ENCODE measurements at places on chromosomes 12 and 14.

GRCh38 chr12:109946505-109946904, 46.4 kb downstream of the TCHP start:
- DNase-seq = peak; percentile 63

GRCh38 chr12:77591959-77592743, 238.5 kb upstream of the NAV3 start:
- DNase-seq = no peak

GRCh38 chr12:122058549-122059149, 19.9 kb upstream of the MLXIP start:
- DNase-seq = no peak

GRCh38 chr12:131759176-131759575, 48.3 kb downstream of the SFSWAP start:
- DNase-seq = no peak

DNA sequence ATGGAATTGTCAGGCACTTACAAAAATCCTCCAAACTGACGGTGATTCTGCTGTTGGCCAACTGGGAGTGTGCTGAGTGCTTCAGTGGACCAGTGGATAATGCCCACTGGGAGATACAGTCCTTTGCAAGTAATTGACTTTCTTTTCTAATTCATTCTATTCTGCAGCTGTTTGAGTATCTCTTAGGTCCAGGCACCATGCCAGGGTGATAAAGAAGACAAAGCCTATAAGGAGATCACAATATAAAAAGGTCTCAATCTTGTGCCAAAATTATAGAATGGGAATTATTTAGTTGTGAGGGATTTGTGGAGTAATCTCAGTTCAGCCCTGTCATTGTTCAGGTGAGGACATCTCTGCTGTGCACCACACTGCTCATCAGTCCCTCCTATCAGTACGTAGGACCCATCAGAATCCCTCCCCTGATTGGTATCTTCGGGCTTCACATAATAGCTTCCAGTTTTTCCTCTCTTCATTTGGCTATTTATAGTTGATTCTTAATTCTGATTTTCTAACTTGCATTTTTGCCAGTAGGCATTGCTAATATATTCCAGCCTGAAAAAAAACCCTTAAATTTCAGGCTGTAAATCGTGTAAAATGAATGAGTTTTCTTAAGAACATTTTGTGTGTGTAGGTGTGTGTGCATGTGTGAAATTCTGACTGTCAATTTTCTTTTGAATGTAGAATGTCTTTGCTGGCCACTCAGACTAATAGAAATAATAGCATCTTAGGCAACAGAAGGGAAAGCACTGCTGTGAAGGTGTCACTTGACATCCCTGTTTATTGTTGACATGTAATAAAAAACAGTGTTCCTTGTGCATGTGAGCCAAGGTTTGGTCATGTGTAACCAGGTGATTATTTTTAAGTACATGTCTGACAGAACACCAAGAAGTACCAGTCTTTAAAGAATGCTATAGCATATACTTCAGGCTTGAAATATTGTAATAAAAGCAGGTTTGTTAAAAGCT, 457.6 kb upstream of the RGS6 start:
- no peak for DNase-seq

DNA sequence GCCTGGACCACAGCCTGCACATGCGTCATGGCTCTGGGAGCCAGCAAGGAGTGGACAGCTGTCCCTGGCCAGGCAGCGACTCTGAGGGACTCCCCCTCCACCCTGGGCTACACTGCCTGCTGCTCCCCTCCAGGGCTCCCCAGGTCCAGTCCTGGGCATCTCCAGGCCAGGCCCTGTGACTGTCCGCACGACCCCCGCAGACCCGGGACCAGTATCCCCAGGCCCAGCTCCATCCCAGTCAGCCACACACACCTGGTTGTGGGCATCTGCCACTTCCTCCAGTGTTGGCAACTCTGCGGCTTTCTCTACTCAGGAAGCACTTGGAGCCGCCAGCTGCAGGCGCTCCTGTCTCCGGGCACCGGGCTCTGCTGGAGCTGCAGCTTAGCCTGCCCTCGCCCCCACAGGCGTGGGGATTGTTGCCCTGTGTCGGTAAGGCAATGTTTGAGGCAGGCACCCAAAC, 2.4 kb downstream of the ULK1 start:
- no peak for DNase-seq

- no peak for DNase-seq
Observed at GRCh38 chr14:63474111-63474510, 69.1 kb downstream of the PPP2R5E start.

DNA sequence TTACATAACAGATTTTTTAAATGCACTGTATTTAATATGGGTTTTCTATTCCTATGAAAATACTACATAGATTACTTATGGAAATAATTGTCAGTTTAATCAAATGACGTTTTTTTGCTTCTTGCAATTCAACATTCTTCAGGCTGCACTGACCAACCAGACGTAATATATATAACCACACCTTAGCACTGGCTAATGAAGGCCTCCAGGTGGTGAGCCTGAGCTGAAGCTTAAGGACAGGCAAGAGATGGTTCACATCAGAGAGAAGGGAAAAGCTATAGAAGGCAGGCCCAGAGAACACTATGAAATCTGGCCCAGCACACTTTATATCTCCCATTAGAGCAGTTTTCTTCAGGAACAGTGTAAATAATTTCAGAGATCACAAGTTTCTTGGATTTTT, 2.8 kb upstream of the MDGA2 start:
- no peak for DNase-seq

GRCh38 chr12:24697769-24698168, 251.1 kb downstream of the BCAT1 start:
- no peak for DNase-seq

DNA sequence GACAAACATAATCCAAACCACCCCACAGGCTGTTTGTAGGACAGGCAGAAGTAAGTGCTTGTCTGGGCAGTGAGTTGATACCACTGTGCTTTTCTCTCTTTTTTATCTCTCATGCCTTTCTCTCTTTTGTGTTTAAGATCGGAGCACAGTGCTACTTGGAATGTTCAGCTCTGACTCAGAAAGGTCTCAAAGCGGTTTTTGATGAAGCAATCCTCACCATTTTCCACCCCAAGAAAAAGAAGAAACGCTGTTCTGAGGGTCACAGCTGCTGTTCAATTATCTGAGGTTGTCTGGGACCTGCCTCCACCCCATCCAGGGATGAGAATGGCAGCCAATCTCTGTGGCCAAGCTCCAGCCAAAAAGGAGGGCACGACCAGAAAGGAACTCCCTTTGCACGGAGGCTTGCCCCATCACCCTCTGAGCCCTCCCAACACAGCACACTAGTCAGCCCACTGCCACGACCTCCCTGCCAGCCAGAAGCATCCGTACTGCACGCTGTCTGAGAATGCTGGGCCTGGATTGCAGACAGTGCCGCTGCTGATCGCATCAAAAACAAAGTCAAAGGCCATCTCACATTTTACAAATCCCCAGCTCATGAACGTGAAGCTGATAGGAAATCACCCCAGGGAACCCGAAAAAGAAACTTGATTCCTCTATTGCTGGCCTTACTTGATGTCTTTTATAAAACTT, 27.8 kb downstream of the GPHB5 start:
- no peak for DNase-seq

DNA sequence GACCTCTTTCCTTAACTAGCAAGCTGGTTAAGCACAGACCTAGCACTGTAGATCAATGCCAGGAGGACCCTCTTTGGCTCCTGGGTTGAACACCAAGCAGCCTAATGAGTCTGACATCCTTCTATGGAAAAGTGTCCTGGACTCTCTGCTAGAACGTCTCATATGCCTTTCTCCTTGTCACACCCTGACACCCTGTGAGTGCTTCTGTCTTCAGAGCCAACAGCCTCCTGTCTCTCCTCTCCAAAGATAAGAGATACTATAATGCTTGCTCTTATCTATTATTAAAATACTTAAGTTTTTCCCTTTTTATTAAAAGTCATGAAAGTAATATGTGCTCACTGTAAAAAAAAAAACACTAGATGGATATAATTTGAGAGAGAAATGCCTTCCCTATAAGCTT, 222.7 kb downstream of the FOXN3 start:
- no peak for DNase-seq

- peak; percentile 67 for DNase-seq
Observed at GRCh38 chr14:80605536-80605935, 336.0 kb downstream of the CEP128 start.

GRCh38 chr14:76405627-76406026, 29.7 kb downstream of the ESRRB start:
- DNase-seq = no peak

DNA sequence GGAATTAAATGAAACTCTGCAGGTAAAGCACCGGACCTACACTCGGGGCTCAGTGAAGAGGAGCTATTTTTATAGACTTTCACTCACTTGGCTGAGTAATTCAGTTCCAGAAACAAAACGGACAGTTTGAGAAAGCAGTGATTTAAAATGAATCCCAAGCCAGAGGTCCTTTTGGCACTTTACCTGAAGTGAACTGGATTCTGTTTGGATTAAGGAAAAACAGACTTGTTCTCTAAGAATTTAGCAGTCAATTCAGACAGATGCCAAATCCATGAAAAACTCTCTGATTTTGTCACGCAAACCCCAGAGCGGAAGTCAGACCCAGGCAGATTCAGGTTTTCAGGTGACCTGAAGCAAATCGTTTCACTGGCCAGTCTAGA, 4.9 kb upstream of the VASH1 start:
- DNase-seq = no peak

- peak; percentile 31 for DNase-seq
Observed at GRCh38 chr14:85798856-85799255, 268.9 kb downstream of the FLRT2 start.

DNA sequence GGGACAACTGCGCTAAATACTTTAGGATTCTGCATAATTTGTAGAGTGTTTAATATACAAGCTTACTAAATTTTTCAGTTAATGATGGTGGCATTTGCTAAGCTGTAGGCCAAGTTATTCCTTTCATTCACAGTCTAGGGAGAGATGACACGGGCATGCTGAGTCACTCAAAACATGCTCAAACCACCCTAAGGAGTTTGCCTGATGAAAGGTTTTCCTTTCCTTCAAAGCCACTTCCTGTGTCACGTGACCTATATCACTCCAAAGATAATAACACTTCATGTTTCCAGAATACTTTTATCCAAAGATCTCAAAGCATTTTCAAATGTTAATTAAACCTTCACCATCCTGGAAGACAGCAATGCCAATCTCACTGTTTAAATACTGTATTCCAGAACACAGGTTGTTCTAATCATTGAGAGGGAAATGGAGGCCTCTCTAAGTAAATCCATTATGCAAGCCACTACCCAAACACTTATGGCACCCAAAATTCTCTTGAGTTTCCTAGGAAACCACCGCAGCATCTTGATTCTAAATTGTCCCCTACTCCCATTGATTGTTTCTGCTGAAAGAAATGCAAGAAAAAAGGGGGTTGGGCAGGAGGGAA, 207.0 kb upstream of the CDKN3 start:
- DNase-seq = peak; percentile 79

GRCh38 chr12:116372815-116373214, 95.3 kb upstream of the MED13L start:
- peak; percentile 48 for DNase-seq

DNA sequence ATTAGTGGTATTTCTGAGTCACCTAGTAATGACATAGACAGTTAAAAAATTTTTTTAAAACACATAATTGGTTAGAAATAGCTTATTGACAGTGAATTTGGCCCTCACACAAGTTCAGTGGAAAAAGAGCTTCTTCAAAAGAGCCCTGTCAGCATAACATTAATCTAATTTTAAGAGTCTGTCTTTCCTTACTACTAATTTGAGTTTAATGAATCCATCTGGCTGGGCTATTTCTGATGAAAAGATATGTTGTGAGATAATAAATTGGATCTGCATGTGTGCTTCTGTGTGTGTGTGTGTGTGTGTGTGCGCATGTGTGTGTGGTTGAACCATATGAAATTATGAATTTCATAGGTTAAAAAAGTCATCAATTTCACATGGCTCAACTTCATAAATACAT, 1045.2 kb downstream of the FLRT2 start:
- DNase-seq = peak; percentile 81

GRCh38 chr14:68972507-68973218, 6.4 kb downstream of the ACTN1 start:
- no peak for DNase-seq

GRCh38 chr12:95446506-95446900, 27.4 kb upstream of the METAP2 start:
- peak; percentile 34 for DNase-seq

DNA sequence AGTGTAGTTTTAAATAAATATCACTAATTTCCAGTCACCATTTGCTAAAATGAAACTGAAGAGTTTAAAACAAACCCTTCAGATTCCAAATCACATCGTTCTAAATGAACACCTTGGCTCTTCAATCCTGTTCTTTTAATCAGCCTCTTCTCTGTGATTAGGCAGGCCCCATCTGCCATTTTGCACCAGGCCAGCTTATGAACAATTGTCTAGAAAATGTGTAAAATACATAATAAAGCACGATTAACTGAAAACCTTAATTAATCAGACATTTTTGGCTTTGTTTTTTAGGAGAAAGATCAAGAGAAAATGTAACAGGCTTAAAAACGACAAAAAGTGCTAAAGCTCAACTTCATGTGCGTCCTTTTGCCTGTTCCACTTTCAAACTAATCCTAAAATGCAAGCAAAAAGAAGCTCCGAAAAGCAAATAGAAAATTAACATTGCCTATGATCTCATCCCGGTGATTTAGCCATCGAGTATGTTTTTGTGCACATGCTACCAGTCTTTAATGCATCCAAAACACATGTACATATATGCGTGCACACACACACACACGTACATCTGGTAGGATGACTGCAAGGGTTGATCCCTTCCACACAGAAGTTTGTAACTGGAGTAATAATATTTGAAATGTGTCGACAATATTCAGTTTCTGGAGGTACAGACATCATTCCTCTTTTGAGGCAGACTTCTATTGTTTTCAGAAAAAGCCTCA, 288.6 kb downstream of the FOXN3 start:
- DNase-seq = no peak

DNA sequence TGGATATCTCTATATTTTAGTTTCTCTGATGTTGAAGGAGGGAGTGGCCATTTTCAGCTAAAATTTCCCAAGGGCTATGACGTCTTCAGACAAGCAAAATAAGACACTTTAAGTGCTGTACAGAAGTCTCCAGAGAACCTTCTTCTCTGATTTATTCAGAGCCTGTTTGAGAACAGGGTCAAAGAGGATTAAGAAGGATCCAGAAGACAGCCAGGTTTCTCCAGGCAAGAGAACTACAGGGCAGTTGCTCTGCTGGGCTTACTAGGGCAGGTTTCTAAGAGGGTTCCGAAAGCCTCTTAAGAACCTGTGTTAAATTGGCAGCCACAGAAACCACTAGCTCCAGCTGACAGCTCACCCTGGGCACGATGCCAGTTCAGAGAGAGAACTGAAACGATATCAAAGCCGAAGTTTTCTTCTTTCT, 1.2 kb downstream of the MGP start:
- DNase-seq = peak; percentile 82

DNA sequence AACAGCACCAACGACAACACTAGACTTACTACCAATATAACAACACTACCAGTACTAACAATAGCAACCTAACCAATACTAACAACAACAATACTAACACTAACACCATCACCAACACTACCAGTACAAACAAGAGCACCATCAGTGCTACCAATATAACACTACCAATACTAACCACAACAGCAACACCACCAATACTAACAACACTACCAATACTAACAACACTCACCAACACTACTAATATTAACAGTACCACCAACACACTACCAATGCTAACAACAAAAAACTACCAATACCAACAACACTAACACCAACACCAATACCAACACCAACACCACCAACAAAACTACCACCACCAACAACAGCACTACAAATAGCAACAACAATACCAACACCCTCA, 25.1 kb downstream of the PTGER2 start:
- DNase-seq = no peak

Measured in fibroblast of upper back skin (primary cell).